M059J (cell line): ENCODE measurements at places on chromosomes 2 and 18.

DNA sequence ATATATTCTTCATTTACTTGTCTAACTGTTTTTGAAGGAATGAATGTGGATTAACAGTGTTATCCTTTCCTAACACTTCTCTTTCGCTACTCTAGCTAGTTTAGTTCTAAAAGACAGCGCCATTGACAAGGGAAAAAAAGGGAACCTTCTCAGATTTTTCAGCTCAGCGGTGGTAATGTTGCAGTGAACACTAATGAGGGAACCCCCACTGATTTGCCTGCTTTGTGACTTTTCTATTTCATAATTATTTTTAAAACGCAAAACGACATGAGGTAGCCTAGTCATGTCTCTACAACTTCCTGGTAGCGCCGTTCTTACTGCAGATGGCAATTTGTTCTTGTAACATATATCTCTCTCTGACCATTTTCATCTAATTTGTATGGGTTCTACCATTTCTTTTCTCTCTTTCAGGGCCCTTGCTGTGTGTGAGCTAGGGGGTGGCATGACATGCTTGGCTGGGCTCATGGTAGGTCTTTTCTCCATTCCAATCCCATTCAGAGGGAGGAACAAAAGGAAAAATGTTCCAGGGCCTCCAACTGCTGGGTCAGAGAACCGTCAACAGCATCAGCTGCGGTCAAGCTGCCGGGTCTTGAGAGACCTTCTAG, 235.5 kb upstream of the SIX3 start:
- no peak for DNase-seq

DNA sequence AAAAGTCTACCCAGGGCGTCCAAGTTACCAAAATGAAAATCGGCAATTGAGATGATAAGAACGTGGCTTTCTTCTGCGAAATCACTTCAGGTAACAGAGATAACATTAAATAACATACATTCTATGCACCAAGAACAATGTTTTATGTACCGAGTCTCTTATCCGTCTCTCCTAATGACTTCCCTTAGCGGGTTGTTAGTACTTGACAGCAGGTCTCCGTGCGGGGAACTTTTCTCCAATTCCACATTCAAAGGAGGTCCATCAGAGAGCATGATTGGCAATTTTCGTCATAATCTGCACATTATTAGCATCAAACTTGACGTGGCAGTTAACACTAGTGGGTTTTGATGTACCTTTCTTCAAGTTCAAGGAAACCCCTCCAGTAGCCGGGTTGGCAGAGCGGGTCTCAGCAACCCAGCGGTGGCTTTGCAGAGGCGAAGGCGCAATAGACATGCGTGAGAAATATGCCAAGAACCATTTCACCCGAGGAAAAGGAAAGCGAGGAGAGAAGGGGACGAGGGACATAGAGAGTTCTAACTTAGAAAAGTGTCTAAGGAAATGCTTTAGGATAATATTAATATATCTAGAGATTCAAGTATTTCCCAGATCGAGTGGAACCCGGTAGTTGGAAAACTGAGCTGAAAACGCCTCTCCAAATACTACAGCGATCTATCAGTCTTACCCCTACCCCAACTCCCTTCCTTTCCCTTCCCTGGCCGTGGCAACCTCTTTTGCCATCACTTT, 5.0 kb downstream of the EVX2 start:
- DNase-seq, result no peak

DNA sequence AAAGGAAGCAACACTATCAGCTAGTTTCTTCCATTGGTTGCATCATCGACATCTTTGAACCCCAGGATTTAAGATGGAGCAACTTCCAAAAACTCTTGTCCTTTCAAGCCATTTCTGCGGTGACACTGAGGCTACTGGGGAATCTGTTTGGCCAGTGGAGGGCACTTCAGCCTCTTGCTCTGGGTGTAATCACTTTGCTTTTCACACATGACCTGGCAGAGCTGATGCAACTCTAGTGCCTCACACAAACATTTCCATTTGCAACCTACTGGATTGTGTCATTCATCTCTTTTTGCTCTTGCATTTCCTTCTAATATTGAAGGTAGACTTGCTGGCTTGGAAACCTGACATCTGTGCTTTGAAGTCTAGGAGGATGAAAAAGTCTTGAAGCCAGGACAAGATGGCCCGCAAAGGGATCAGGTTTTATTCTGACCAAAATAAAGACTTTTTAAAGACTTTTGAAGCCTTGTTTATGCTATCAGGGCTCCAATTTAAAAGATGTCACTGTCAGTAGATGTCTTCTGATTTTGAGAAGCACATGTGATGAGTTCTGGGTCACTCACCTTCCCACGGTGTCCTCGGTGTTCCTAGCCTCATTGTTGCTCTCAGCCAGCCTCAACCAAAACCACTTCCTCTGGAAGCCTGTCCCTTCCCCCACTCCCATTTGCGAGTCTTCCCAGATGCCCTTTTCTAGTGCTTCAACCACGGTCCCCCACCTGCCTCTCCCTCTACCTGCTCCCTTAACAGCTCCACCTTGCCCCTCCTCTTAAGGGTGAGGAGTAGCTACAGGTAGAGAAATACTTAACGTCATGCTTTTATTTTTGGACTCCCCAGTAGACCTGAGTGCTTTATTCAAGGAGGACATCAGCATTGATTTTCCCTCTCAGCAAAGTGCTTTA, 69.7 kb upstream of the KCNE4 start:
- DNase-seq, result peak; percentile 84

GRCh38 chr2:96409081-96409819, 73.7 kb downstream of the NCAPH start:
- peak; percentile 73 for DNase-seq
